ENCODE measurements at places on chromosomes 1 and 21.
A peak's percentile ranks its signal among the peaks of the same experiment; 100 is the strongest.

DNA sequence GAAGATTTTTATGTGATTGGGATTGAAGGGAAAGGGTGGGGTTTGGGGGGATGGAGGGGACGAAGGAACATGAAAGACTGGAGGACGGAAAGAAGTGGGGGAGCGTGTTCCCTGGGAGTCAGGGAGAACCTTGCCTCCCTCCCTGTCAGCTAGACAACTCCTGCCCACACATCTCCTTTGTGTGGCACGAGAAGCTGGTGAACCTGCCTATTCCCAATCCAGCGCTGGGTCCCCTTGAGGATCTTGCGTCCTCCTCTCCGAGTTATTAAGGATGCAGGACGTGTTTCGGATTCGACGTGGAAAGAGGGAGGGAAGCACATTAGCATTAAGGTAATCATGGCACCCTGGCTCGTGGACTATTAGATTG lies 1.4 kb downstream of the LRRC7 start:
- DNase-seq = peak; percentile 2

DNA sequence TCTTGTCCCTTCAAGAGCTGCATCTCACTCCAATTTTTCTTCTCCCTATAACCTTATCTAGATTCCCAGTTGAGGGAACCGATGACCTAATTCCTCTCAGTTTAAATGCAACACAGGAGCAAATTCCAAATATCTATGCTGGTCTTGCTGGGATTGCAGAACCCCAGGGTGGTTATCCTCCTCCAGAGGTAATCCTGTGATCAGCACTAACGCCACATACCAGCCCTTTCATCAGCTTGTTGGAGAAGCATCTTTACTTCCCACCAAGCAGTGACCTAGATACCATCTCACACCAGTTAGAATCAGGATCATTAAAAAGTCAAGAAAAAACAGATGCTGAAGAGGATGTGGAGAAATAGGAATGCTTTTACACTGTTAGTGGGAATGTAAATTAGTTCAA lies 52.4 kb downstream of the SAMSN1 start:
- DNase-seq = no peak

DNA sequence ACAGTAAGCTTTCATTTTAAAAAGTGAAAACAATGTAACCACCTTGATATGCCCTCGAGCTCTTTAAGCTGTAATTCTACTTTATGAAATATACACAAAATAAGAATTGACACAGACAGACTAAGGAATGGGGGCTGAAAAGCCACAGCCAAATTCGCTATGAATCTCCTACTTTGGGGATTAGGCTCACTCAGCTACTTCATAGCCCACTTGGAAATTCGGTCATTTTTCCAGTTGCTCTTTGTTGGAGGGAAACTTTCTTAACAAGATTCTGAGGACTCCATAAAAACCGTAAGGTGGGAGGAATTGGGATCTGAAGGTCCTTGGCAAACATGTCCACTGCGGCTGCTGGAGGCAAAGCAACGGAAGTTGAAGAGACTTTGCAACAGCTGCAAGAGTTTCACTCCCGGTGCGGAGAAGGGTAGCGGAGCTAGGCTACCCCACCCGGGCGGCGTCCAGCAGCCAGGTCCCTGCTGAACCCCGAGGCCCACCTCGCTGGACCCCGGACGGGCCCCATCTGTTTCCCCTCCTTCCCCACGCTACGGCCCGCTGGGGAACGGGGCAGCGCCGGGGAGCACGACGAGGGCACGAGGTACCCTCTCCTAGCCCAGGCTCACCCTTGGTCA lies 634 bp downstream of the MYCBP start:
- peak; percentile 25 for DNase-seq

DNA sequence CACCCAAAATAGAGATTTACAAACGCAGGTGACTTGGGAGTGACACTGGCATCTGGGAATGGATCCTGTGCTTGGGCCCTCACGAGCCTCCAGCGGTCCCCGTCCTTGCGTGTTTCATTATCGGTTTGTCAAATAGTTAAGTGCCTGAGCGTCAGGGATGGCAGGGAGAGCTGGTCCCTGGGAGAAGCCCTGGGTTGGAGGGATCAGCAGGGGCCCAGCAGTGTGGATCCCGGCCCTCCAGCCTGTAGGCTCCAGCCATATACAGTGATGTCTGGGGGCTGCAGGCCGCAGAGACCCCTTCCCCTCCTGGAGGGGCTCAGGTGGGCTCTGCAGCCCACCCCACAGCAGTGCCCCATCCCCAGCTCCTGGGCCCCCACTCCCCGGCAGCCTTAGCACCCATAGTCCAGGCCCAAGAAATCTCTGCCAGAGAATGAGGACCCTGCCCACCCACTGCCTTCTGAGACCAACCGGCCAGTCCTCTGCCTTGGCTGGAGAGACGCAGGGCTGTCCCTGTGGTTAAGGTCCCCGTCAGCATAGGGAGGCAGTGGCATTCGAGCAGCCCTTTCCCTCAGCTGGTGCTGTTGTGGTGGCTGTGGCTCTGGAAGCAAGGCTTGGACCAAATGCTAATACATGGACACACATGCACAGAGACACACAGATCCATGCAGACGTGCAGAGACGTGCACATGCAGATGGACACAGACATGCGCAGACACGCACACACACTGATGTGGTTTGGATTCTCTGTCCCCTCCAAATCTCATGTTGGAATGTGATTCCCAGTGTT lies 2.4 kb upstream of the SLC19A1 start:
- DNase-seq = no peak

DNA sequence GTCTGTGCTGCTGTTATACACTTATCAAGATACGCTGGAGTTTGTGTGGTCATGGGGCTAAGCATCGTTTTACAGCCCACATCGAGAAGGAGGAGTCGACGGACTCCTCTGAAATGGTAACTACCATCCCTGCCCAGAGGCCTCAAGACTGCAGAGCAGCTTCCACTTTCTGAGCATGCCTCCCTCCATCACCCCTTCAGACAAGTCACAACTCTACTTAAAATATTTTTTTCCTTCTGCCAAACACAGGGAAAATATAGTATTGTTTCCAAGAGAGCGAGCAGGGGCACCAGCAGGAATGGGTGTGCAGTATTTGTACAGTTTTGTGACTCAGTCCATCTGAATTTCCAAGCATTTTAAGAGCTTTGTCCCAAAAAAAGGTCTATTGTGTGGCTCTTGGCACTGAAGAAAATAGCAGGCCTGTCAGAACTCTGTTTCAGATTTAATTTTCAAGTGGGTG lies 14.1 kb downstream of the EVA1C start:
- no peak for DNase-seq

DNA sequence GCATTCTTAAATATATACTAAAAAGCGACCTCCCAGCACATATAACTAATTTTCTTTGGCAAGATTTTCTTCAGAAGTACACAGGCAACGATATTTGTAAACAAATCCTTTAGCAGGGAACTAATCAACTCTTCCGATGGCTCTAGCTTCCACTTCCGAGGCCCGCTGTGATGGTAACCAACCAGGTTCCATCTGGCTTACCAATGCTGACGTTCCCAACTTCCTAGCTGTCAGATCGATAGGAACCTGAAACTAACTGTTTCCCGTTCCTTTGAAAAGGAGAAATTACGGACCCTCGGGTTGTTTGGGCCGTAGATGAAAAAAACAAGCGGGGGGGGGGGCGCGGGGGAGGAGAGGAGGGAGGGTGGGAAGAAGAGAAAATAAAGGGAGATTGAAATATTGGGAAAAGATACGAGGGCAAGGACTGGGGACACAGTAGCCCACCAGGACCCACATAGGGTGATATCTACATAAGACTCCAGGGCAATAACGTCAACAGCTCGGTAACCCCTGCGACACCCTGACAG lies 513 bp downstream of the GTF2B start:
- peak; percentile 51 for DNase-seq

- no peak for DNase-seq
Measured at GRCh38 chr21:35044770-35045541, 4.1 kb downstream of the RUNX1 start.

GRCh38 chr1:150002217-150002616 lies 8.3 kb downstream of the OTUD7B start:
- DNase-seq = no peak

GRCh38 chr1:154405747-154406571 lies 816 bp downstream of the IL6R start:
- no peak for DNase-seq

GRCh38 chr1:52037909-52038308 lies 4.3 kb upstream of the KTI12 start:
- DNase-seq = no peak

DNA sequence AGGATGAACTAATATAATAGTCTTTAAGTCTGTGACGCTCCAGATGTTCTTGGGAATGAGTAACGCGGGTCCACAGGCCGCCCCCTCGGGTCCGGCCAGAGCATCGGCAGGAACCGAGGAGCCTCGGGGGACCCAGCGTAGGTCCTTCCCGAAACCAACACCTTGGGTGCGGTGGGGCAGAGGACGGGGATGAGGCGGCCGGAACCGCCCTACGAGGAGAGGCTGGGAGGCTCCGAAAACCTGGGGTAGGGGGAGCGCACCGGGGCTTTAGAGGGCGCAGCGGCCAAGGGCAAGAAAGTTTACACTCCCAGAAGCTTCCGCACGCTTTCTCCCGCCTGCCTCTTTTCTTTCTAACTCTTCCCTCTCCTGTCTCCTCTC lies 7.1 kb downstream of the DMRTA2 start:
- no peak for DNase-seq

DNA sequence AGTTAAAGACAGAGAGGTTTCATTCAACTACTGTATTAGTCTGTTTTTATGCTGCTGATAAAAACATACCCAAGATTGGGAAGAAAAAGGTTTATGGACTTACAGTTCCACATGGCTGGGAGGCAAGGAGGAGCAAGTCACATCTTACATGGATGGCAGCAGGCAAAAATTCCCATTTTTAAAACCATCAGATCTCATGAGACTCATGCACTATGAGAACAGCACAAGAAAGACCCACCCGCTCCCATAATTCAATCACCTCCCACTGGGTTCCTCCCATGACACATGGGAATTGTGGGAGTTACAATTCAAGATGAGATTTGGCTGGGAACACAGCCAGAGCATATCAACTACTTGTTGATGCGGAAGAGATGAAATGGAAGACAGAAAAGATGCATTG lies 9.2 kb downstream of the GPR161 start:
- DNase-seq = no peak

GRCh38 chr1:27438621-27439061 lies 46.2 kb downstream of the GPR3 start:
- peak; percentile 49 for DNase-seq

DNA sequence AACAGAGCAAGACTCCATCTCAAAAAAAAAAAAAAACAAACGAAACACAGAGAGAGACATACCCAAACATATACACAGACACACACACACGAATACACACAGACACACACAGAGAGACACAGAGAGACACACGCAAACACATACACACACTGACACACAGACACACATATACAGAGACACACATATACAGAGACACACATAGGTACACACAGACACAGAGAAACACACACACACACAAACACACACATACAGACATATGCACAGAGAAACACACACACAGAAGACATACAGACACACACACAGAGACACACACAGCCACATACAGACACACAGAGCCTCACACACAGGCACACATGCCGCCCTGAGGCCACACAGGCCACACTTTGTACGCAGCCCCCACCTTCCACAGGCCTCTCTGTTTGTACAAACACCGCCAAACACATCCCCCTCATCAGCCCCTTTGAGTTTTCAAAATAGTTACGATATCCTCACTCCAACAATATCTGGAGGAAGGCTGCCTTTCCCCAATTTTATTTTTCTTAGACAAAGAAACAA lies 57.5 kb upstream of the ABCG1 start:
- no peak for DNase-seq

DNA sequence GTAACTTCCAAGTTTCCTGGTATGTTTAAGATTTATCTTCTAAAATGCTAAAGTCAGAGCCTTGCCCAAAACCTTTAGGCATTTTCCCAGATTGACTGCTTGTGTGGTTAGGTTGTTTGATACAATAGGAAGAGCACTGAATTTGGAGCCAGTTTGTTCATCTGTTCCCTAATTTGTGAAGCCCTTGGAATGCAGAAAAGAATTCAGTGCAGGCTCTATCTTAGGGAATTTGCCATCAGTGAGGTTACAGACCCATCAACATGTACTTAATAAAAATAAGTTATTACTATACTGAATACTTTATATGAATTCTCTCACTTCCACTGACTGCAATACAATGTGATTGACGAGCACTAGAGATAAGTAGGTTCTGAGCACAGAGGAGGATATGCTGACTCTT lies 120.2 kb downstream of the PIK3R3 start:
- DNase-seq = no peak

- DNase-seq = no peak
Measured at GRCh38 chr1:180524915-180525714, 22.7 kb upstream of the ACBD6 start.

DNA sequence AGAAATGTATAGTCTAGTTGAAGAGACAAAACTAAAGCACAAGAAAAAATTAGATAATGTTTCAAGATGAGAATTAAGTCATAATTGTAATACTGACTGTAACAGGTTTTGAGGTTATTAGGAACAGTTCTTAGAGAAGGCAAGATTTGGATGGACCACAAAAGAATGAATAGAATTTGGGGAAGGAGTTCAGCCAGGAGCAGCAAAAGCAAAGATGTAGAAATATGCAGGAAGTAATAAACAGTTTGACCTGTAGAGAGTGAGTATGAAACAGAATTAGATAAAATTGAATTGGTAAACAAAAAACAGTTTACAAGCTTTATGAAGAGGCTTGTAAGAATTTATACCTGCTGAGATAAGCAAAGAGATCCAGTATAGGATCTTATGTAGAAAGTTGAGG lies 16.3 kb downstream of the VPS45 start:
- no peak for DNase-seq

Data from large intestine (tissue), 12 donors.